Glomerular endothelial cell (primary cell): ENCODE measurements at places on chromosomes 11 and 22. TPM values are rescaled to one million over a fixed set of nuclear protein-coding genes. Genes with fewer than 3 reads are reported as not detected.

DNA sequence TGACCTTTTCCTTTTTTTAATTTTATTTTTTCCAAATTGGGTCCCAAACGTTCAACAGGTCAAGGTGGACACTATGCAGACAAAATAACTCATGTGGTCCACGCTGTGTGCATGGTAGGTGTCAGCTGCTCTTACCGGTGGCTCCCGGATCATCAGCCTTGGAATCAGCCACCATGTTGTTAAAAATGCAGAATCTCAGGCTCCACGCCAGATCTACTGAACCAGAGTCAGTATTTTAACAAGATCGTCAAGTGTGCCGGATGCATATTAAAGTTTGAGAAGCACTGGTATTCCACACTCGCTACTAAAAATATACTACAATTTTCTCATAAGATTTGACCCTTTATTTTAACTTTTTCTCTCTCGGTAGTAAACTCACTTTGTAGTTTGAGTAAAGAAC, 553 bp upstream of the LDLRAD3 start:
- no peak for DNase-seq

GRCh38 chr11:75325713-75326438, 25.6 kb downstream of the ARRB1 start:
- no peak for DNase-seq

GRCh38 chr11:82858556-82859091, 41.6 kb downstream of the PRCP start:
- DNase-seq = peak; percentile 77

DNA sequence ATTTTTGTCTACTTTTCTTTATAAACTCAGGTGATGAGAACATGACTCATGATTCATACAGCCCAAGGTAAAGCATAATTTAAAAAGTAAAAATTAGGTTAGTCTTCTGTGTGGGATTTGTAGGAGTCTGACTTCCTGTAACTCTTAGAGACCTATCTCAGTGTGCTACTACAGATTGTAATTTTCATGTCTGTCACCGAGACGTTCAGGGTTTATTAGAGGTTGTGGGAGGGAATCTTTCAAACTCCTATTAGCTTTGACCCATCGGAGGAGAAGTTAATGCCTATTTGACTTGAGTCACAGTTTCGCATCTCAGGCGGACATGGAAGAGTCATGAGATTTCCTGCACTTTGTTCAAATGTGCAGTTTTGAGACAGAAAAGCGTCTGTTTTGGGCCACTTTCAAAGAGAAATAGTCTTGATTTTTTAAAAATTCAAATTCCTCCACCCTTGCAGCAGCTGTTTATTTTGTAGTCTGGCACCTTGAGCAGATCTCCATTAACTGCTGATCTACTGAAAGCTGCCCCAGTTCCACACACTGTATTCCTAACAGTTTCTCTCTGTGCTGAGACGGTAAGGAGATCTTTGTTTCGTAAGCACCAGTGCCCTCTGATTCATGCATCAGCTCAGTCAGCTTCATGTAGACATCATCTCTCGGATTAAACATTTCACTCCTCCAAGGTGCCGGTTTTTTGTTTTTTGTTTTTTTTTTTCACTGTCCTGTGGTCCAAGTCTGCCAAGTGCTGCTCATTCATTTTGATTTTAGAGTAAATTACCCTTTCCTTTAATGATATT, 24.3 kb downstream of the ALKBH3 start:
- peak; percentile 51 for DNase-seq

- no peak for DNase-seq
Measured at GRCh38 chr22:47213571-47214230, 451.3 kb downstream of the TBC1D22A start.

- DNase-seq = no peak
Measured at GRCh38 chr11:133951327-133952198, 5.2 kb downstream of the IGSF9B start.

- no peak for DNase-seq
Measured at GRCh38 chr22:35589071-35589755, 27.9 kb downstream of the MB start.

- no peak for DNase-seq
Measured at GRCh38 chr22:25362883-25363240, 143.4 kb downstream of the CRYBB2 start.

DNA sequence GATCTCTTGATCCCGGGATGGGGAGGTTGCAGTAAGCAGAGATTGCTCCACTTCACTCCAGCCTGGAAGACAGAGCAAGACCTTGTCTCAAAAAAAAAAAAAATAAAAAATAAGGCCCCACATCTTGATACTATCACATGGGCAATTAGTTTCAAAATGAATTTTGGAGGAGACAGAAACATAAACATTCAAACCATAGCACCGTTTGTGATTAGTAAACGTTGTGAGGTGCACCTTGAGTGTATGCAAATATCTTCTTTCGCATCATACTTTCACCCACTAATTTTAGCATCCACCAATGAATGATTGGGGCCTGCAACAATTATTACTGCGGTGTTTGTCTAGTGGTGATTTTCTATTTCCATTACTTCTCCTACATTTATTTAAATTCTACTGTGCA, 11.0 kb upstream of the SPDYC start:
- DNase-seq = no peak

GRCh38 chr11:127137771-127138280, 137.3 kb upstream of the KIRREL3 start:
- no peak for DNase-seq

- no peak for DNase-seq
Measured at GRCh38 chr22:25167834-25168601, 31.6 kb upstream of the CRYBB3 start.

GRCh38 chr11:28727254-28727653, 619.1 kb downstream of the METTL15 start:
- no peak for DNase-seq

DNA sequence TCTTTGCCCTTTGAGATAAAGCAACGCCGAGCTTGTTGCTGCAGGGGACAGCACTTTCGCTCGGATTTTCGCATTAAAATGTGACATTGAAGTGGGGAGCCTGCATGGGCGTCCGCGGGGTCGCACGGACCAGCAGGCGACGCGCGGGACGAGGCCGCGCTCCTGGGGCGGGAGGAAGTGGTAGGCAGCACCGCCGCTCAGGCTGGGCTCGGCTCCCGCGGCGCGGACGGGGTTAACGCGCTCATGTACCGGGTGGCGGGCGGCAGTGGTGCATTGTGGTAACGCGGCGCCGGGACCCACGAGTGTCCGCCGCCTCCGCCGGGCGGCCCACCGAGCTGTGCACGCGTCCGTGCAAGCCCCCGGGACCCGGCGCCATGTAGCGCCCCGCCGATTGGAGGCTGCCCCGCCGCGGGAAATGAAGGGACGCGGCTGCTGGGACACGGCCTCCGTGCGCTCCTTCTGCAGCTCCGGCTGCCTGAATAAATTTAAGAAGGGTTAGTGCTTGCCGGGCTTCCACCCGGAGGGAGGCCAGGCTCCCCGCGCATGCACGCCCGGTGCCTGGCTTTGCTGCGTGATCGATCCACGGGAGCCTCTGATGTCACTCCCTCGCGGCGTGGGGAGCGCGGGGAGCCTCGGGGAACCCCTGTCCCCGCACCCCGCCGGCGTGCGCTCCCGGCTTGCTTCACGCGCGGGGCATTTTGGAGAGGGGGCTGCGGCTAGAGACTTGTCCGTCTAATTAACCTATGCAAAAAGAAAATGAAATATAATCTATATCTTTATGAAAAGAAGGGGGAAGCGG, 127.7 kb downstream of the OSBP2 start:
- no peak for DNase-seq

- DNase-seq = no peak
Measured at GRCh38 chr11:56396047-56396446, 16.4 kb upstream of the OR5AL1 start.

DNA sequence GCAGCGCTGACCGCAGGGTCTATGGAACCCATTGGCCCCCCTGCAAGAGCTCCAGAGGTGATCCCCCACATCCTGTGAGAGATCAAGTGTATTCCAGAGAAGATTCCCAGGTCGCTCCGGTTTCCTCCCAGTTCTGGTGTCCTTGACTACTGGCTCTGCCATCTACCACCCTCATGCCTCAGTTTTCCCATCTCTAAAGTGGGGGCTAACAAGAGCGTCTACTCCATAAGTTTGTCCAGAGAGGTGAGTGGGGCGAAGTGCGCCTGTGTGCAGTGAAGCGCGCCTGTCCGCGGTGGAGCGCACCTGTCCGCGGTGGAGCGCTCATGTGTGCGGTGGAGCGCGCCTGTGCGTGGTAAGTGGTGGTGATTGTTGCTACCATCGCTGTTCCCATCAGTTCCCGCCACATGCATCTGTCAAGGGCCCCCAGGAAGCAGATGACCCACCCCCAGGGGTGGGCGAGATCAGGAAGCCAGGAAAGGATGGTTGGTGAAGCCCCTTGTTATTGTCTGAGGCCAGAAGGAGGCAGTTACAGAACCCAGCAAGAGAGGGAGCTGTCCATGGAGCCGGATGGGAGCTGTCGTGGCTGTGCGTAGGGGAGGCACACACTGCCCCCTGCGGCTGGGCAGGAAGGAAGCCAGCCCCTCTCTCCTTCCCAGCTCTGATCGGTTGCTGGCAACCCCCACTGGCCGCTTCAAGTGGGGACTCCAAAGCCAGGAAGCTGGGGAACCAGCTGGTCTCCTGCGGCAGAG, 73.2 kb upstream of the FGF3 start:
- DNase-seq = no peak

- no peak for DNase-seq
Measured at GRCh38 chr22:26617271-26618199, at the start of gene CRYBB1. Gene CRYBB1, minus strand, starts transcription at chr22:26618027. Its CDS starts 1,708 bp downstream, at chr22:26616319.

- DNase-seq = no peak
Measured at GRCh38 chr11:118021146-118021545, 35.0 kb downstream of the IL10RA start.

GRCh38 chr11:62008193-62008592, 40.8 kb upstream of the FTH1 start:
- DNase-seq = no peak

- DNase-seq = no peak
Measured at GRCh38 chr22:27443306-27443705, 358.2 kb downstream of the MN1 start.

- DNase-seq = no peak
Measured at GRCh38 chr11:1205987-1206331, 16.9 kb upstream of the MUC5B start.

DNA sequence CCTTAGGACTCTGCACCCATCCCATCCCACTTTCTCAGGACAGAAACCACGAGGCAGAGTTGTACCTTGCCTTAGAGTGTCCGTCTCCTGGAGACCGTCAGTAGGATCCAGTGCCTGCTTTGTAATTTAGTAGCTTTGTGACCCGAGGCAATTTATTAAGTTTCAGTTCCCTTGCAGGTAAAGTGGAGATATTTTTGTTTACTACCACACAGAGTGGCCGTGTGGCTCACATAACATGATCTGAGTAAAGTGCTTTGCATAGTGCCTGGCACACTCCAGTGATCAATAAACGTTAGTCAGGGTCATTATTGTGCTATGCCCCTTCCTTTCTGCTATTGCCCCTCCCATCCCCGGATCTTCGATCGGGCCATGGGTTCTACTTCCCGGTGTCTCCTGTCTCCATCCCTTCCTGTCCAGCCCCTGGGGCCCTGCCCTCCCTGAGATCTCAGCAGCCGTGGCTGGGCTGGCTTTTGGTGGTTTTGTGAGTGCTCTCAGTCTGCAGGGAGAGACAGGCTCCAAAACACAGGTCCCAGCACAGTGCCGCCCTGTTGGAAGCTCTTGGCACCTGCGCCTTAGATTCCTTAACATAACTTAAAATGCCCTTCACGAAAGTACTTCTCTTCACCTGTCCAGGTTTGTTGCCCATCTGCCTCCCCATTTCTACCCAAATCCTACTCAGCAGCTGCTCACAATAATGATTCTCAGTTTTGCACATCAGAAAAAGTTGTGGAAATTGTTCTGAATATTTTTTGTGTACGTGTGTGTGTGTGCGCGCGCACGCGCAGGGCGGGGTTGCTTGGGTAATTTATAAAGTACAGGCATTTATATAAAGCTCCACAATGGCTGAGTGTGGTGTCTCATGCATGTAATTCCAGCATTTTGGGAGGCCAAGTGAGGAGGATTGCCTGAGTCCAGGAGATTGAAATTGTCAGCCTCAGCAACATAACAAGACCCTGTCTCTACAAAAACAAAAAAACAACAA, 753.7 kb downstream of the NTM start:
- DNase-seq = no peak

GRCh38 chr11:113695207-113695606, 10.9 kb downstream of the TMPRSS5 start:
- DNase-seq = no peak

DNA sequence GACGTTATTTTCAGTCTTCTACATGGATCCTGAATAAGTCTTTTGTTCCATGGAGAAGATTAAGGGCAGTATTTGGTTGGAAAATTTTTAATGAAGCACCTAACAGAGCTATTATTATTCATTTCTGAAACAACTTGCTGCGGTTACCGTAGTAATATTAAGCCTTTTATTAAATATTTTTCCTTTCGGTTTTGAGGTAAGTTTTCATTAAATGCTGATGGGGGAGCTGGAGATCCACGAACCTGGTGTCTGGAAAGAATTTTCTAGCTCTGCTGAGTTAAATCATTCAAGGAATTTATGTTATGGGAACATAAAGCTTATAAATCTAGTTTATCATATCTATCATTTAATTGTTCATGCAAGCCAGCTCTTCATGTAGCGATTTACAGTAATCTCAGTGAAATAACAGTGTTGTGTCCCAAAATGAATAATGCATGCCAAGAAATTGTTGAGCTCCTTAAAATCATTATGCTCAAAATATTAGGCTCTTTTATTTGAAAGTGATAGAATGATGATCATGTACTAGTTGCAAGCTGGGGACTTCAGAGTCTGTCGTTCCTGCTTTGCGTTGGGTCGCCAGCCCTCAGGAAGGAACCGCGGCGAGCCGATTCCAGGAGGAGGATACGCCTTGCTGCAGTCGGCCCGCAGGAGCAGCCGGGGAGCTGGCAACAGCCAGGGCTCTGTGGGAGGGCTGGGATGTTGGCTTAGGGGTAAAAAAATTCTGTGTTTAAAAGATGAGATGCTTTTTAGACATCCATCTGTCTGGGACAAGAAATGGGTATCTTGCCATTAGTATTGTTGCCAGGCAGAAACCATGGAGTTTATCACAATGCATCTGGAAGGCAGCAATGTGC, 83.1 kb downstream of the TBC1D22A start:
- DNase-seq = no peak

- no peak for DNase-seq
Measured at GRCh38 chr11:117706322-117706814, 90.6 kb downstream of the DSCAML1 start.

The SYT13 gene
- 0.05 and 0.06 TPM in 2 replicates for total RNA-seq

The SPON1 gene
- total RNA-seq = 0.47 and 17.1 TPM in 2 replicates

The EXPH5 gene
- 0.82 TPM in 2 replicates for total RNA-seq

The SMIM35 gene
- 0.12 TPM in 1 of 2 replicates, not detected in the other for total RNA-seq

The CYB5R2 gene
- 2.4 and 3.2 TPM in 2 replicates for total RNA-seq

The OR5A1 gene
- not detected in 2 replicates for total RNA-seq

The CRYBB1 gene
- total RNA-seq = not detected in 2 replicates

The SAA1 gene
- total RNA-seq = not detected in 2 replicates

The TBX10 gene
- total RNA-seq = not detected in 2 replicates

The PTPN5 gene
- total RNA-seq = 0.34 TPM in 1 of 2 replicates, not detected in the other

The DERL3 gene
- 0.12 TPM in 1 of 2 replicates, not detected in the other for total RNA-seq

The C1QTNF6 gene
- total RNA-seq = 14.2 and 15.2 TPM in 2 replicates

The CFAP300 gene
- 0.23 TPM in 1 of 2 replicates, not detected in the other for total RNA-seq

The SLC6A5 gene
- not detected in 2 replicates for total RNA-seq

The RASSF10 gene
- 0.23 and 0.34 TPM in 2 replicates for total RNA-seq

The OR51B5 gene
- total RNA-seq = not detected in 2 replicates

The LMO1 gene
- 0.76 TPM in 1 of 2 replicates, not detected in the other for total RNA-seq

The OR56A4 gene
- not detected in 2 replicates for total RNA-seq
